ENCODE measurements at places on chromosomes 2 and 18.

DNA sequence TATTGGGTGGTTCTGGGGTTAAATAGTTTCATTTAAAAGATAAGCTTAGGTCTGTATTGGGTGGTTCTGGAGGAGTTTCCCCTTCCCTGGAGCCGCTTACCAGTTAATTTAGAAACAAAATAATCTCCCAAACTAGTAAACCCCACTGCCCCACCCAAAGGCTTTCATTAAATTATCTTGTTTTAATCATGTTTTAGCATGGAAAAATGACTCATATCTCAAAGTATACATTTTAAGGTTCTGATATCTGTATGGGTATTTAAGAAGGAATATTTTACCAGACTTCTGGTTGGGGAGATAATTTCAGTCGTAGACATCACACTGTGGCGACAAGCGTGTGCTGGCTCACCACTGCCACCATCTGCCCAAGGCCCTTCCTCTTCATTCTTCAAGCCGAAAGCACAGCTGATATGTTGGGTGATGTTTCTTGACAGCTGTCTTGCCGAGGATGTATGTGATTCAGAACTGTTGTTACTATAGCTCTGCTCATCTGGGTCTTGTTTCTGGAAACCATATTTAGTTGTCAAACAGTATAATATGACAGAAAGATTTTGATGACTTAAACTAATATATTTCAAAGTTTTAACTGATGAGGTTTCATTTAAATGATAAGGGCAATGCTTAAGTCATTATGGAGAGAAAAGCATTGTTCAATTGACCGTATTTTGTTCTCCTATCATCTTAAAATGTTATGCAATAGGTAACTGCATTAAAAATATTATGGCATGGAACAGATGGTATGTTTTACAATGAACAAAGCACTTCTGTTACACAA is 5.1 kb downstream of the FIGLA start:
- DNase-seq = no peak

DNA sequence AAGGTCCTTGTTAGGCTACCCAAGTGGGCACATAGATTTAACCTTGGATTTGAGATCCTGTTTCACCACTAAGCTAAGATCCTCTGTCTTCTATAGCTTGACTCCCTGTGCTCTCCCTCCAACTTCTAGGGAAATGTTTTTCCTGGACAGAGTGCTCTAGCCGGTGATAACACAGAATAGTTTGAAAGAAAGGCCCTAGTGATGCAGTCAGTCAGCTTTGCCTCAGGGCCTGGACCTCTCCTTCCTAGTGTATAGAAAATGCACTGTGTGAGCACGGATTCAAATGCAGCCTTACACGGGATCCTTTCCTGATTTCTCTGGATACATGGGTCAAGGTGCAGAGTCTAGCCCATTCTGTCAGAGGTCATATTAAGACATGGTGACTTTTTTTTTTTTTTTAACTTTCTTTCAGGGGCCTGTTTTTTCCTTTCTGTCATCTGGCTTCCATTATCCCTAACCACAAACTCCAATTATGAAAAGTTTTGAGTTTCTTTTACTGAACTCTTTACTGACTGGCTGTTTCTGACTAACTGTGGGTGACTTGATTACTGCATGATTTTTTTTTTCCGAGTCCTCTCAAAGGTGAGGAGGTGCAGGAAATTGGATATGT is 122.6 kb downstream of the LRP1B start:
- DNase-seq = no peak

DNA sequence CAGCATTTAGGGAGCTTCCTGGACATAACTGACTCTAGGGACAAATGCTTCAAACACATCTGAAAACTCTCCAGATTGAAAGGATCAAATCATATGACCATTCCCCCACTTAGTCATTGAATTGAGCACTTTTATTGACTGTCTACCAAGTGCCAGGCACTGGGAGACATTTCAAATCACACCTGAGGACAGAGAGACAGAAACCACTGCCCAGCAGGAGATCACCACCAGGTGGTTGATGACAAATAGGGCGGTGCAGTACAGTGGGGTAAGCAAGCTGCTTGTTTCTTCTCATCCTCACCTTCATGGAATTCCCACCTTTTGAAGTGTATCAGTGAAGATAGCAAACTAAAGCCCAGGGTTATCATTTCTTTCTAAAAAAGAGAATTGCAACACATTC is 19.0 kb upstream of the CXCR4 start:
- no peak for DNase-seq

DNA sequence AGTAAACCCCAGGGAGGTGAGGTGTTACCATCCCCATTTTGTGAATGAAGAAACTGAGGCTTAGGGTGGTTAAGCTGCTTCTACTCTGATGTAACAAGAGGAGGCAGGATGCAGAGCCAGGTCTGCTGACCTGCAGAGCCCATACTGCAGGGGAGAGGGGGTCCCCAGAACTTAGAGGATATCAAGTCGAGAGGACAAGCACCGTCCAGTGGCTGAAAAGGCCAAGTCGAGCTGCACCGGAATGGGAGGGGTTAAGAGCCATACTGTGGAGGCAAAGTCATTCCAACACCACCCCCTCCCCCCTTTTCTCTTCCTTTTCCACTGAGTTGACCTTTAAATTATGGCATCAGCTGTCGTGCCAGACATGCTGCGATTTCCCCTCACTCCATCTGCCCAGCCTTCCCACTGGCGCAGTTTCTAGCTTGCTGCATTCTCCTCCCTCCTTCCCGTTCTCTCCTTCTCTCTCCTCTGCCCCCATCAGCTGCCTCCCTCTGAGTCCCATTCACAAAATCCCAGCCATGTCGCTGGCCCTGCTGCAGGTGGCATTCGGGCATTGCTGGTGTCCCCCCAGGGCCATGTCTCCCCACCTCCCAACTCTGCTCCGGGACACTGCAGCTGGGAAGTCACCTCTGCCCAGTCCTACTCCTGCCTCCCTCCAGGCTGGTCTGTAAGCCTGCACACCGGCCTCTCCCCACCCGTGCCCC is 346.9 kb downstream of the DYSF start:
- no peak for DNase-seq

- no peak for DNase-seq
Measured at GRCh38 chr2:96330407-96330806, 5.2 kb upstream of the NCAPH start.

GRCh38 chr2:223465793-223466192 is 136.4 kb downstream of the SCG2 start:
- DNase-seq = no peak

GRCh38 chr2:74149570-74150319 is 2.0 kb upstream of the BOLA3 start:
- no peak for DNase-seq

GRCh38 chr2:26649992-26650712 is 9.0 kb upstream of the CIB4 start:
- DNase-seq = no peak

DNA sequence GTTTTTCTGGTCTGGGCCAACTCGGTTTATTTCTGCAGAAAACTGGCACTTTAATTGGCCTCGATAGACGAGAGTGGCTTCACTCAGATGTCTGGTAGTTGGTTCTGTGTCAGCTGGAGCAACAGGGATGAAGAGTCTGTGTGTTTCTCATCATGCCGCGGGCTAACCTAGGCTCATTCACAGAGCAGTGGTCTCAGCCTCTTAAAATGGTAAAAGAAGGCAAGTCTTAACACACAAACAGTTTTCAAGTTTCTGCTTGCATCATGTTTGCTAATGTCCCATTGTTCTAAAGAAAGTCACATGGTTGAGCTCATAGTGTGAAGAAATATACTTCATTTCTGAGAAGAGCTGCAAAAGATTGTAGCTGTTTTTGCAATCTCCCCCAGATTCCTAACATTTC is 37.5 kb upstream of the ANXA4 start:
- DNase-seq = no peak

DNA sequence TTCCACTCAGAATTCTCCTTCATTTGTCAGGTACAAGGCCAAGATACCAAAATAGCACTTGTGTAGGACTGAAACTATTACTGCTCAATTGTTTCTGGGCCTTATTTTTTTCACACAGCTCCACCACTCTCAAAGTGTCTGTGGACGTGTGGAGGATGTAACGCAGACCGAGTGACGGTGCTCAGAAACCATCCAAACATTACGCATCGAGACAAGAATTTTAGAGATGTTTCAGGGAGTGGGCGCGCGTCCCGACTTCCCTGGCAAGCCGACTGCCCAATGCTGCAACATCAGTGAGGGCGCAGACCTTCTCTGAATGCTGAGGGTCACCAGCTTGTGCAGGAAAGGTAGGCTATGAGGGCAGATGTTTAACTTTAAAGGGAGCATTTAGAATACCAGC is 108.4 kb downstream of the GATA6 start:
- DNase-seq = no peak

- DNase-seq = no peak
Measured at GRCh38 chr2:19178175-19178574, 180.2 kb downstream of the OSR1 start.

- no peak for DNase-seq
Measured at GRCh38 chr18:34802959-34803358, 92.9 kb downstream of the DTNA start.

- no peak for DNase-seq
Measured at GRCh38 chr2:109129921-109130722, 1.1 kb downstream of the SH3RF3 start.

DNA sequence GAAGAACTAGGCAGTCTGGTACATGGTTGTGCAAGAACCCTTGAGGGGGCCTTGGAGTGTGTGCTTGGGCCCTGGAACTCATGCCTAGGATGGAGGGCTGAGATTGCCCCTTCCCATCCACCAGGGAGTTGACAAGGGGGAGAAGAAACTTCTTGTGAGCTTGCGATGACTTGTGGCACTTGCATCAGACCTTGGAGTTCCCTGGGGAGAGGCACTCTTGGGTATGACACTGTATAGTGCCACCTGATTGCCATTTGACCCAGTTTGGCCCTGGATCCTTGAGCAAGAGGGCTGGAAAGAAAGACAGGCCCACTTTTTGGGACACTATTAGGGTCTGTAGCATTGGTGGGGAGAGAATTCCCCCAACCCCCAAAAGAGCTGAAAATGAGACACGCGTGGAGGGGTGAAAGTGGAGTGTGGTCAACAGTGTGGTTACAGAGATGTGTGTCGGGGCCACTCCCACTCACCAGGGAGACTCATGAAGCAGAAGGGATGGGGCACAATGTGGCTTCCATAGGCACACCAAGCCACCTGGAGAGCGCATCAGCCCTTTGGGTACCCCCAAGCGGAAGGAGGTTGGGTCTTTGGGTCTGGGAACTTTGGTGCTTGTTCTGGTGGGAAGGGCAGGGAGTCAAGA is 101.3 kb downstream of the MSH2 start:
- DNase-seq = no peak

GRCh38 chr2:142742371-142743214 is 134.9 kb upstream of the KYNU start:
- no peak for DNase-seq

DNA sequence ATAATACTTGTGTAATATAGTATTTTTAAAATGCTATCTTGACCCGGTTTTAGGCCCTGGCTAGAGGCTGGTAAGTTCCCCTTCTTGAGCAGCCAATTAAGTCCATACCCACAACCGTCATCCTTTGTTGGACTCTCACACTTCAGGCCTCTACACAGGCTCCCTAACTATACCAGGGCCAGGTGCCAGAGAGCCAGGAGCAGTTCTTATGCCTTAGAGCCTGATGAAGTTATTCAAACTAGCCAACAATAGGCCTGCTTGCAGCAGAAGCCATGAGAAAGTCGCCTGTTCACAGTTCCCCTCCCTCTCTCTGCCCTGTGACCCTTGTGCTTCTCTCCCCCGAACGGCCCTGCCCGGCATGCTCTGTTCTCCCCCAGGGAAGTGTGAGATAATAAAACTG is 454.2 kb upstream of the KLHL29 start:
- DNase-seq = no peak

GRCh38 chr2:10668402-10669012 is 21.3 kb downstream of the NOL10 start:
- DNase-seq = no peak

DNA sequence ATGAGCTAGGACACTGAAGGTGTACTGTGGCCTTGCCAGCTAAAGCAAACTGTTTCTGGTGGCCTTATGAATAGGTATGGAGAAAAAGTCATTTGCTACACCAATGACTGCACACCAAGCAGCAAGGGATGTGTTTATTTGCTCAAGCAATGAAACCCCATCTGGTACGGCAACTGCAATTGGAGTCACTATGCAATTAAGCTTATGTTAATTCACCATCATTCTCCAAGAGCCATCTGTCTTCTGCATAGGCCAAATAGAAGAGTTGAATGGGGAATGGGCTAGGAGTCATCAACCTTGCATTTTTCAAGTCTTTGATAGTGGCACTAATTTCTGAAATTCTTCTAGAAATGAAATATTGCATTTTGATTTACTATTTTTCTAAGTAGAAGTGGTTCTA is 372.0 kb downstream of the KCNJ3 start:
- DNase-seq = no peak

DNA sequence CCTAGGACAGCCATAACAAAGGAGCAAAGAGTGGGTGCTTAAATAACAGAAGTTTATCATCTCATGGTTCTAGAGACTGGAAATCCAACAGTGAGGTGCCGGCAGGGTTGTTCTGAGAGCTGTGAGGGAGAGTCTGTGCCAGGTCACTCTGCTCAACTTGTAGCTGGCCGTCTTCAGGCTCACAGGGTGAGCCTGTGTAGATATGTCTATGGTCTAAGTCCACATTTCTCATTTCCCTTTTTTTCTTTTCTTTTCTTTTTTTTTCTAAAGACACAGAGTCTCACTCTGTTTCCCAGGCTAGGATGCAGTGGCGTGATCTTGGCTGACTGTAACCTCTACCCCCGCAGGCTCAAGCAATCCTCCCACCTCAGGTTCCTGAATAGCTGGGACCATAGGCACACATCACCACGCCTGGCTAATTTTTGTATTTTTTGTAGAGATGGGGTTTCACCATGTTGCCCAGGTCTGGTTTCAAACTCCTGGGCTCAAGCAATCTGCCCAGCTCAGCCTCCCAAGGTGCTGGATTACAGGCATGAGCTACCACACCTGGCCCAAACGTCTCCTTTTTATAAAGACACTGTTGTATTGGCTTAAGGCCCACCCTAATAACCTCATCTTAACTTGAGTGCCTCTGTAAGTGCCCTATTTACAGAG is 142.2 kb downstream of the SP3 start:
- DNase-seq = no peak

DNA sequence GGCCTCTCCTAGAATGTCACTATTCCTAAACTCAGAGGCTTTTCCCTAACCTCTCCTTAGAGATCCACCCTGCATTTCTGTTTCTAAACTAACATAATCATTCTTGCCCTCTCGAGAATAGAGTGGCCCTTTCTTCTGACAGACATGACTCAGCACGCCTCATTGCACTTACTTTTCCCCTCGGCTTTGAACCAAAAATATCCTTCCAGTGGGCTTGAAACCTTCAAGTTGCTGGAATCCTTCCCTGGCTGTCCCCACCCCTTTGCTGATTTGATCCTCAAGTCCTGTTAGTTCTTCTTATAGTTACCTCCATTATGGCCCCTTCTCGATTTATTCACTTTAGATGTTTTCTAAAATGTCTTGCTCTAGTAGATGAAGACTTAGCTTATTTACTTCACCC is 158.0 kb downstream of the LTBP1 start:
- DNase-seq = no peak

- DNase-seq = no peak
Measured at GRCh38 chr2:122179492-122180165, 424.2 kb downstream of the TSN start.

DNA sequence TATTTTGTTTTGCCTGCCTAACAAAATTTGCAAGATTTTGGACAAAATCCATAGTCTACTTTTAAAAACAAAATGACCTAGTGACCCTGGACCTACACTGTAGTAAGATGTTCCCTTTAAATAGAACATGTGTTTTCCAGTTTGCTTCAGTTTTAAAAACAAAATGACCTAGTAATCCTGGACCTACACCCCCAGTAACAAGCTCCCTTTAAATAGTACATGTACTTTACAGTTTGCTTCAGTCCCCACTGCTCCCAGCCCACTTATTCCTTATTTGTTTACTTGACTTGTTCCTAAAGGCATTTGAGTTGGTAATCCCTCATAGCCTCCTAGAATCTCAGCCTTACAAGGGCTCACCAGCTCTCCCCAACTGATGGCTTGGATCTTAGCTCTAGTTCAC is 34.5 kb upstream of the HTR2B start:
- DNase-seq = no peak
